Suppressor macrophage treated with lipopolysaccharide for 1 hour (primary cell): ENCODE measurements at places on chromosomes 7 and 10.

GRCh38 chr10:26755443-26755903 is 58.0 kb downstream of the PDSS1 start:
- peak; percentile 50 for DNase-seq

- no peak for DNase-seq
These were observed 65.5 kb downstream of the SMURF1 start for GRCh38 chr7:99078416-99078815.

DNA sequence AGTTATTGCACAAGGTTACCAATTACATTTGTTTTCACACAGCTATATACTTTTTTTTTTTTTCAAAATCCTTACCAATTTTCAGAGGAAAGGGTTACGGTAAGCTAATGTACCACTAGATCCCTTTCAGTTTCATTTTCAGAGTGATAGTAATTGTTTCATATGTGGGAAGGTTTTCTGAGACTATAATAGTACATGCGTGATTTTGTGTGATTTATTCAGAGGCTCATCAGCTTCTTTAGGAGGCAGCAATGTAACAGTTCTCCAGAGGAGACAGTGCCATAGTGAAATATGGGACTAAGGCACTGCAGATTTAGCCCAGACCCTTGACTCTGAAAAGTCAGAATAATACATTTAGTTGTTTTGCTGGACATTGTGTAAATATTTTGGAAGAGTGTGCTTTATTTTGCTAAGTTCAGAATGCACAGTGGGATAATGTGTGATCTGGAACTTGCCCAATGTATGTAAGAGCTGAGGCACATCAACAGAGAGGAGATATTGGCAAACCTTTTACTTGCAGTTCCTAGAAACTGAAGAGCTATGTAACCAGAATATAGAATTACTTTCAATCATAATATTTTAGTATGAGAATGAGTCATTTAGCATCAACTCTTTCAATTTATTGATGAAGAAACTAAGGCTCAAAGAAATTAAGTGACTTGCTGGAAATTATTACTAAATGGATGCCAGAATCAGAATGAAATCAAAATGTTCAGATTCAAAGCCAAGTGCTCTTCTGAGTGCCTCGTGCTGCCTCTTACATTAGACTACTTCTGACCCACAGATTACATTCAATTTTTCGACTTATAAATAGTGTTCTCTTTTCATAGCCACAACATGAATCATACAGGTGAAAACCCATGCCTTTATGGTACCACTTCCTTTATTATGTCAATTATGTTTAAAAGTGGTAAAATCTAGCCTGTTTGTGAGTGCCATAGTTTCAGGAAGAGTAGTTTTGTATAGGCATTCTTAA is 207.7 kb upstream of the TEX47 start:
- DNase-seq, result peak; percentile 0

DNA sequence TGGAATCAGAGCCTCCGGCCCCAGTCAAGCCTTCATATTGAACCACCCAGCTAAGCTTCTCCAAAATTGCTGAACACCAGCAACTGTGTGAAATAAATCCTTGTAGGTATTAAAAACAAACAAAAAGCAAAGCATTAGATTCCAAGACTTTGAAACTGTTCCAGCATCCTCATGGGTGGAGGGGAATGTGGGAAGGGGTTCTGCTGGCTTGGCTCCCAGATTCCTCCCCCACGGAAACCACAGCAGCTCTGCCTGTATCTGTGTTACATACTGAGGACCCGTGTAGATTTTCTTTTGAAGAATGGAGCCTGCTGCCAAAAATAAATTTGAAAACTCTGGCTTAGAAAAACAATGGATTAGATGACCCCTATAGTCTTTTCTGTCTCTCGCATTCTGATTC is 20.0 kb downstream of the AKR1B1 start:
- DNase-seq, result no peak

GRCh38 chr10:126843299-126843934 is 61.8 kb upstream of the DOCK1 start:
- no peak for DNase-seq

- no peak for DNase-seq
These were observed 73.2 kb downstream of the LMBR1 start for GRCh38 chr7:156819733-156820295.

DNA sequence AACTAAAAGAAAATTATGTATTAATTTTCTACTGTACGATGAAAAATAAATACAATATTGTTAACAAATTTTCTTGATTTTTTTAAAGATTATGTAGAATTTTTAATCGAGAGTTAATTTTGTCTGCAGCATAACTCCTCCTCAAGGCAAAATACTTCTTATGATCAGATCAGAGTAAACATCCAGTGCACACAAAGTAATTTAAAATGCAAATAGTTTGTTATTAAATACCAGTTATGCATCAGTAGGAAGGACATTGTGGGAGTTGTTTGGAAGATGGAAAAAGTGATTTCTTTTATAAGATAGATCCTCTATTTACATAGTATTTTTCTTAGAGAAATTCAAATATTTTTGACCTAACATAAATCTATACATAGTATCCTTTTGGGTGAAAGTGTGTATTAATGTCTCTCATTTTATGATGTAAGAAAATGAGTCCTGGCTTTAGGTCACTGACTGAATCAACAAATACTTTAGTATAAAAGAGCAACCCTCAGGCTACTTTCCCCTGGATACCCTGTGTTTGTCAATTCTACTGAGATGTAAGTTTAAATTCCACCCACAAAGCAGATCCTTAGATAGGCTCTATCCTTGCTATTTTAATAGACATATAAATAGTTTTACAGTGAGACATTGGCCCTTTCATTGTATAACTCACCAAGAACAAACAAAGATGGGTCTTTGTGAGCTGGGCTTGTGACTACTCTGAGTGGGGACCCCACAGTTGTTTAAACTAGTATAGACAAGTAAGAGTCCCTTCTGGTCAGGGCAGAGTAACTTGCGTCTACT is 1133.7 kb downstream of the GATA3 start:
- DNase-seq, result no peak

- DNase-seq, result peak; percentile 70
These were observed 123.7 kb upstream of the FAM3C start for GRCh38 chr7:121519548-121520521.

- DNase-seq, result no peak
These were observed 51.6 kb downstream of the TFPI2 start for GRCh38 chr7:93838966-93839365.

DNA sequence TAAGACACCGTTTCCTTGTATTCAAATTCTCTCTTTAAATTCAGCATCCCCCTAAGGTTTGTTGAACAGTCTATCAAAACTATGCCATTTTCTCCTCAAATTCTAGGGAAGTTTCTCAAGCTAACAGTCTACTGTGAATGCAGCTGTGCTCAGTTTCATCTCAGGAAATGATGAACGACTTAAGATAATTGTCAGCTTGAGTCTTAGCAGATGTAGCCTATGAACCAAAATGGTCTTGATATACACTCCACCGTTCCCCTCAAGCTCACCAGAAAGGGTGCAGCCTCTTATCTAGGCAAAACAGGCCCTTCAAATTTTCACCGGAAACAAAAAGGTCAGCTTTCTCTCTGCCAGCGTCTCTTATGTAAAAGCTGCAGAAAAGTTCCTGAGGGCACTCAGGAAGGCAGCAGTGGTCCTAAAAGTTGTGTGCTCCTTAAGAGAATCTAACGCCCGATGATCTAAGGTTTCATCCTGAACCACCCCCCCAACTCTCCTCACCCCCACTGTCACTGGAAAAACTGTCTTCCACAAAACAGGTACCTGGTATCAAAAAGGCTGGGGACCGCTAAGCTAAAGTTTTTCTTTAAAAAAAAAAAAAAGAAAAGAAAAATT is 2.1 kb downstream of the DNAJC9 start:
- DNase-seq, result no peak

- no peak for DNase-seq
These were observed 128.5 kb upstream of the STEAP1 start for GRCh38 chr7:90025771-90026170.

DNA sequence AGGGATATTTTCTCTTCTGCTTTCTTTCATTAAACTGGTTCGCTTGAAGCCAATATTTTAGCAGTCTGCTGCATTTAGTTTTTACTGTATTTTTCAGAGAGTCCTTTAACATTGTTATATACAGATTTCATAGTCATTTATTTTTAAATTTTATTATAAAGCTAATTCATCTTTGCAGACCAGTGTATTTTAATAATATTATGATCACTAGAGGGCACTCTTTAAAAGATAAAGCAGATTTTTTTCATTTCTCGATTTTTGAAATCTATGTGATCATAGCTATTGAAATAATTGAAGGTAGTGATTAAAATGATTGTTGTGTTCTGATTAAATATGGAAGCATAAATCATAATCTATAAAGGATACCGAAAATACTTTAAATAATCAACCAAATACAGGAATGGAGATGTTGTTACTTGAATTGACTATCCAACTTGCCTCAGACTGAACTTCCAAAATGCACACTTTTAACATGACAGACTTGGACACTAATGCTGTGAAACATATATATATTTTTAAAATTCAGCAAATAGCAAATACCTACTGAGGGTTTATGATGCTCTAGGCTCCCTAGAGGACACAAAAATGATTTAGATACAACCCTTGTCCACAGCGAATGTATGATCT is 35.2 kb downstream of the ST7 start:
- DNase-seq, result peak; percentile 68

GRCh38 chr10:1401071-1401965 is 336.0 kb downstream of the ADARB2 start:
- DNase-seq, result no peak

- DNase-seq, result no peak
These were observed 8.2 kb downstream of the JMJD1C start for GRCh38 chr10:63457594-63457993.

DNA sequence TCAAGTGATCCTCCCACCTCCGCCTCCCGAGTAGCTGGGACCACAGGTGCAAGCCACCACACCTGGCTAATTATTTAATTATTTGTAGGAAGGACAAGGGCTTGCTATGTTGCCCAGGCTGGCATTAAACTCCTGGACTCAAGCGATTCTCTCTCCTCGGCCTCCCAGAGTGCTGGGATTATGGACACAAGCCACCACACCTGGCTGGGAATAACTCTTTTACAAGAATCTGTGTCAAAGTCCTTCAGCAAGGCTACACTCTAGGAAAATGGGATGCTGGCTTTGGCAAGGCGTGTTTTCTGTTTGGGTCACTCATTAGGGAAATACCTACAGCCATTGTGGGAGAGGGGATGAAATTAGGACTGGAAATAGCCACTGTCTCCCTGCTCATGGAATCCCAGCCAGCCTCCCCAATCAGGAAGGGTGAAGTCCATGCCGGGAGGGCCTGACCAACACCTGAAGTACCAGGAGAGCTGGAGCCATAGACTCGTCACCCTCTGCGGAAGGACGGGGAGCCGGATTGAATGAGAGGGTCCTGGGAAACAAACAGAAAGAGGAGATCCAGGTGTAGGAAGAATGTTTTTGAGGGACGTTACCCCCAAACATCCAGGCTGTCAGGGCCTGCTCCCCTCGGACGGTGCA is 72.2 kb upstream of the MYL10 start:
- DNase-seq, result no peak

GRCh38 chr7:116122972-116123595 is 87.3 kb upstream of the TES start:
- DNase-seq, result peak; percentile 75

- no peak for DNase-seq
These were observed 70.4 kb downstream of the CUBN start for GRCh38 chr10:17059197-17059688.

DNA sequence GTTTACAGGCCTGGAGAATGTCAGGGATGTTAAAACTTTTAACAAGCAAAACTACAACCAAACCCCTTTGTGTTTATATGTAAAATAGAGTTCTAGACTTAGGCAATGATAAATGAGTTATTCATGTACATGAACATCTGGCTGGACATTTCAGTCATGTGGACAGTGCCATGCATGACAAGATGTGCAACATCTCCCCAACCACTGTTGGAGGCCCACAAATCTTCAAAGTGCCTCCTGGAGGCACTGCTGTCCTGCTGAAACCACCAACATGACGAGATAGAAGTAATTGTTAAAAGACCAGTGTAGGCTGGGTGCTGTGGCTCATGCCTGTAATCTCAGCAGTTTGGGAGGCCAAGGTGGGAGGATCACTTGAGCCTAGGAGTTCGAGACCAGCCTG is 18.4 kb downstream of the PPIA start:
- DNase-seq, result peak; percentile 28

GRCh38 chr7:108805808-108806397 is 236.2 kb downstream of the DNAJB9 start:
- DNase-seq, result no peak

DNA sequence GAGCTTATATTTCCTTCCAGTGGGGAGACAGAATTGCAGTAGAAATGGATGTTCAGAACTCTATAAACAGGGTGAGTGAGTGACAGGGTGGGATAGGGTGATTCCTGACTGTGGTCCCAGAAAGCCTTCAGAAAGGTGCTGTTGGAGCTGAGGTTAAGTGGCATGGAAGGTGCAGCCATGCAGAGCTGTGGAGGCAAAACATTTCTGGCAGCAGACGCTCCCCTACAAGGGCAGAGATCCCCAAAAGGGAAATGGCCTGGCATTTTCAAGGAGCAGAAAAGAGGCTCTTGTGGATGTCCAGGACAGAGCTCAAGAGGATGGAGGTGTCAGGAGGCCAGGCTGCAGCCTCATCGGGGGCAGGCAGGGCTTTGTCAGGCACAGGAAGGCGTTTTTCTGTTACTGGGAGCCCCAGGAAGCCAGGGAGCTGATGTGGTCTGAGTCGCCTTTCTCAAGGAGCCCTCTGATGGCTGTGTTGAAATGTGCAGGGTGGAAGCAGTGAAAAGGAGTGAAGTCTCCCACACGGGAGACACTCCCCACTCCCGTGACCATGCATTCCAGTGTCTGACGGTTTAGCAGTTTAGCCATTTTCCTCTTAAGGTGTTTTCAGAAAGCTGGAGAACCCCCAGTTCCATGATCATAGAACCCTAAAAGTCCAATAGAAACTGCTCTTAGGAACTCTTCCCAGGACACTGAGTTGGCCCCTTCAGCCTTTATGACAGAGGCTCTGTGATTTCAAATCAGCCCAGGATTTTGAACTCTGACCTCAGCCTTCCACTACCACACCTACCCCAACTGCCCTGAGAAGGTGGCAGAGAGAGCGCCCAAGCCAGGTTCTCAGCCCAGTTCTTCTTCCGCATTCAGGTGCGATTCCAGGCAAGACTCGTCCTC is 96.2 kb downstream of the C10orf105 start:
- peak; percentile 44 for DNase-seq

- no peak for DNase-seq
These were observed 199.1 kb downstream of the GLRX3 start for GRCh38 chr10:130335336-130335735.

DNA sequence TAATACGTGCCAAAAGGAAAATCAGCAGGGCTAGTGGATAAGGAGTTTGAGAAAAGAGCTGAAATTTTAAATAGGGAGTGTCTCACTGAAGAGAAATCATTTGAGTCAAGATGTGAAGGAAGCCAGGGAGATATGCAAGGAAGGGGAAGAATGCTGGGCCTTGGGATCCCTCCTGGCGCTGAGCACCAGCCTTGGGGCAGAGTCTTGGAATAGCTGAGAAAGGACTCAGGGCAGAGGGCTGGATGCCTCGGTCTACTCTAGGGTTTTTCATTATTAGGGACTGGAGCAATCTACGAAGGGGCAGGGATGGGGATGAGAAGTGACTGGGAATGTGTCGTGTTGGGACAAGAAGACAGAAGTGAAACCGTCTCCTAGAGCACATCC is 484 bp downstream of the ZWINT start:
- no peak for DNase-seq
